T-helper 2 cell treated with Interferon-gamma antibody and Interleukin-4, amounts not matched to agents 5 μg/mL and 100 μg/mL, for 36 hours (primary cell): ENCODE measurements at places on chromosomes 4 and X.
A peak's percentile ranks its signal among the peaks of the same experiment; 100 is the strongest.

- no peak for DNase-seq
Observed at GRCh38 chr4:75718529-75718928, 5.8 kb upstream of the USO1 start.

DNA sequence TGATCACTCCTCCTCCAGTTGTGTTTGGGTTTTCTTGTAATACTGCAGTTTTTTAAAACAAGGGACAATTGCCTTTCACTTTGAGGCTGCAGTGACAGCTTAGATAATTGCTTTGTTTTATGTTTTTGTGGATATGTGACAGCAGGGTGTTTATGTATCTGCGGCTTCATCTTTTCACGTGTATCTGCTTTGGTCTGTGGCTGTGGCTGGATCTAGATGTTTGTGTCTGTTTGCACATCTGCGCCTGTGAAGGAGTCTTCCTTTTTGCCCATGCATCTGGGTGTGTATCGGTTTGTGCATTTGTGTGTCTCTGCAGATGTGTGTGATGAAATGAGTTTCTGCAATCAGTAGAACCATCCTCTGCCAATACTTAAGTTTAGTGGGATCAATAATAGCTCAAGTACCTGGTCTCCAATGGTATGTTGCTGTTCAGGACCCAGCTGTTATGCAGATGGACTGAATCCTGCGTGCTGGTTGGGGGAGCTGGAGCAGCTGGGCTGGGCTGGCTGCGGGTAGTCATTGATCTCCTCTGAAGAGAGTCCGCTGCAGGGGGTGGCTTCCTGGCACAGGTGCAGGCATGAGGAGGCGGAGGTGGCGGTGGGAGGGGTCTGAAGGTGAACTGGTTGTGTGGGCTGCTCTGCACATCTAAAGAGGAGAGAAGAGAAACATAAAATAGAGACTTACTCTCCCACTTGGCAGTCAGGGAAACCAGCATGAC lies 390.3 kb downstream of the SH2D1A start:
- DNase-seq: peak; percentile 10

DNA sequence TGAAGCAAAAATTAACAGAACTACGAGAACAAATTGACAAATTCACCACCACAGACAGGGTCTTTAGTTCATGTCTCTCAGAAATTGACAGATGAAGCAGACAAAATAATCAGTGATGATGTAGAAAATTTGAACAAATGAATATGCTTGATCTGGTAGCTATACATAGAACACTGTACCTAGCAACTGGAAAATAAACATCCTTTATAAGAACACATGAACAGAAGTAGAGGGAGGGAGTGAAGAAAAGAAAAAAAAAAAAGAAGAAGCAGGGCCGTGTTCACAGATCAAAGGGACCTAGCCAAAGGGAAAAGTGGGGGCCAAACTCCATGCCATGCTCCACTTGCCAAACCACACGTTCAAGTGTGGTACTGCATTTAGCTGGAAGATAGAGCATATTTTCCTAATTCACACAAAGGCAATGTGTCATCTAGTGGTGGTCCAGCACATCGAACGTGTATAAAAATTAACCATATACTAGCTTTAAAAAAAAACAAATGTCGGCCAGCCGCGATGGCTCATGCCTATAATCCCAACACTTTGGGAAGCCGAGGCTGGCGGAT lies 5.6 kb upstream of the THOC2 start:
- no peak for DNase-seq

DNA sequence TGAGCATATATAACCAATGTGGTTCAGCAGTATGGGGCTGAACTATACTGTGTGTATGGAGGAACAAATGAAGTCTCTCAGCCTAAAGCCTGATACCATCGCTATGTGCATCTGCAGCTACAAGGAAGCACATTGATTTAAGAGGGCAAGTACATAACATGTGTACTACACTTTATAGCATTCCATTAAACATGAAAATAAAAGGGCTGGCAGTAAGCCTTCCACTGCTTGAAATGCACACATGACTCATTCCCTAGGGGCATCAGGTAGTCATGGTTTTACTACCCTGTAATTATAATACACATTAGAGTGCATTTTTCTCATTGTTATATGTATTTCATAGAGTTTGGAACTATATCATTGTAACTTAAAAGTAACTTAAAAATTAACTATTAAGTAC lies 51.2 kb downstream of the SMARCA1 start:
- no peak for DNase-seq

DNA sequence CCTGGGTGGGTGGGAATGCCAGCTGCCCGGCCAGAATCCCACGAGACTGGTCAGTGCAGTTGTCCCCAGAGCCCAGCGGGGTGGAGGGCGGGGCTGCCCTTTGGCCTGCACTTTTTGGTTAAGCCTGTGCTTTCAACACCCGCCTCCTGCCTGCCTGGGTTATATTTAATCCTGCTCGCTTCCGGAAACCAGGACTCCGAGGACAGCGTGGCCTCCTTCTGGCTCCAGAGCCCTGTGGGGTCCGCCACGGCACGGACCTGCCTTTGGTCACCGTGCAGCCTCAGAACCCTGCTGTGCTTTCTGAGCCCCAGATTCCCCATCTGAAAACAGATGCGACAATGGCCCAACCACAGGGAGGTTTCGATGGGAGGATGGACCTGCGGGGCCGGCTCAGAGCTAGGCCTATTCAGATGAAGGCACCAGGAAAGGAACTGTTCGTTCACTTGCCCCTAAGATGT lies 29.4 kb upstream of the KIAA0232 start:
- no peak for DNase-seq

GRCh38 chrX:20032201-20032600 lies 41.3 kb upstream of the BCLAF3 start:
- DNase-seq: no peak

- DNase-seq: no peak
Observed at GRCh38 chr4:54152846-54153600, 53.1 kb downstream of the GSX2 start.

DNA sequence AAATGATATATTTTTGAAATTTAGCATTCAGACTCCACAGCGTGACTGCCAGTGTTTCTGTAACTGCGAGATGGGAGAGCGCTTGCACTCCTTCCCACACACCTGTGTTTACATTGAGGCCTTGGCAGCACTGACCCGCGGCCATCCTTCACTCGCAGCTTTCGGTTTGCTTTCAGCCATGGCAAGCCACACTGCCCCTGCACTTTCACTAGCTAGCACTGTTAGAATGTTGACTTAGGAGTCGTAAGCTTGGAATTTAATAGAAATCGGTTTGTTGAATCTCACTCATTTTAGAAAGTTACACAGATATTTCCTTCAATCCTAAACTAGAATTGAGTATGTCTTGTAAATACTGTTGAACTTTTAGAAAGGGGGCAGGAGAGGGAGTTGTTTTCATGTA lies 136.2 kb downstream of the CFAP299 start:
- DNase-seq: no peak

- DNase-seq: no peak
Observed at GRCh38 chr4:125938541-125938940, 623.8 kb downstream of the FAT4 start.

DNA sequence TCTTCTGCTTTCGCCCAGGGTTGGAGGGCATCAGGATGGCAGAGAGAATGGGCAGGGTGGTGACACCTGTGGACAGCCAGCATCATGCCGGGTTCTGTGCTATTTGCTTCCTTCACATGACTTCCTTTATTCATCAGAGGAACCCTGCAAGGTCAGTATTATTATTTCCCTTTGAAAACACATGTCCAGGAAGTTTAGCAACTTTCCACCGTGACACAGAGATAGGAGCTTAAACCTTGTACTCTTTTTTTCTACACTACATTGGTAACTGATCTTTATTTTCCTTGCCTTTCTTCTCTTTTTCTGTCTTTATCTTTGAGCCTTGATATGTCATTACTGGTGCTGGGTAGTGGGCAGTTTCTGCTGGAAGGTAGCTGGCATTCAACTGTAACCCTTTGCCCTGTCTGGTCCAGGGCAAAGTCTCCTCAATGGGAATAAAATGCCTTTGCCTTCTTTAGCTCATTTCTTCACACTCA lies 5.0 kb upstream of the MGST2 start:
- no peak for DNase-seq

GRCh38 chr4:16757080-16757521 lies 141.3 kb downstream of the LDB2 start:
- DNase-seq: no peak

DNA sequence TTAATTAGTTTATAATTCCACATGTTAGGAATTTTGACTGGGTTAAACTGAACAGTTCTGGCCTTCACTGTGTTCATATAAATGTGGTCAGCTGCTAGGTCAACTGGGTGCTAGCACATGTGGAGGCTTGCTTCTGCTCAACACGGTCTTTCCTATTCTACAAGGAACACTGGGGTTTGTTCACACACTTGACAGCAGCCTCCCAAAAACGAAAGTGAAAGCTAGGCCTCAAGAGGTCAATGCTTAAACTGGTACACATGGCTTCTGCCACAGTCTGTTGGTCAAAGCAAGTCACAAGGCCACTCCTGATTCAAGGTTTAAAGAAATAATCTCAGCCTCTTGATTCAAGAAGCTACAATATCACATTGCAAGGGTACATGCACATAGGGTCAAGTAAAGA lies 126.5 kb downstream of the QDPR start:
- DNase-seq: no peak

- DNase-seq: no peak
Observed at GRCh38 chrX:43333543-43333942, 322.6 kb upstream of the MAOA start.

- DNase-seq: no peak
Observed at GRCh38 chr4:152089584-152089983, 328.8 kb upstream of the GATB start.

DNA sequence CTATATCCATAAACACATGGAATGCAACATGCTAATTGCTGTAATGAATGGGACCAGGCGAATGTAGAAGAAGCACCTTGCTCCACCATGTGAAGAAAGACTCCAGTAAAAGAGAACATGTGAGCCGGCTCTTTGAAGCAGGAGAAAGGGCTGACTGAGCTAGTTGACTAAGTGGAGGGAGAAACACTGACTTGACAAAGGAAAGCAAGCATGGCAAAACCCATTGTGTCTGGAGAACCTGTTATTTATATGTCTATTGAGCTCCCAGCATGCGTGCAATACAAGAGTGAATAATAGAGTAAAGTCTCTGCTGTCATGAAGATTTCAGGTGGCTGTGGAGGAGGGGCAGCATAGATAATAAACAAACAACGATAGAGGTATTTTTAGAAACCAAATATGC lies 559.9 kb downstream of the RAB28 start:
- no peak for DNase-seq

DNA sequence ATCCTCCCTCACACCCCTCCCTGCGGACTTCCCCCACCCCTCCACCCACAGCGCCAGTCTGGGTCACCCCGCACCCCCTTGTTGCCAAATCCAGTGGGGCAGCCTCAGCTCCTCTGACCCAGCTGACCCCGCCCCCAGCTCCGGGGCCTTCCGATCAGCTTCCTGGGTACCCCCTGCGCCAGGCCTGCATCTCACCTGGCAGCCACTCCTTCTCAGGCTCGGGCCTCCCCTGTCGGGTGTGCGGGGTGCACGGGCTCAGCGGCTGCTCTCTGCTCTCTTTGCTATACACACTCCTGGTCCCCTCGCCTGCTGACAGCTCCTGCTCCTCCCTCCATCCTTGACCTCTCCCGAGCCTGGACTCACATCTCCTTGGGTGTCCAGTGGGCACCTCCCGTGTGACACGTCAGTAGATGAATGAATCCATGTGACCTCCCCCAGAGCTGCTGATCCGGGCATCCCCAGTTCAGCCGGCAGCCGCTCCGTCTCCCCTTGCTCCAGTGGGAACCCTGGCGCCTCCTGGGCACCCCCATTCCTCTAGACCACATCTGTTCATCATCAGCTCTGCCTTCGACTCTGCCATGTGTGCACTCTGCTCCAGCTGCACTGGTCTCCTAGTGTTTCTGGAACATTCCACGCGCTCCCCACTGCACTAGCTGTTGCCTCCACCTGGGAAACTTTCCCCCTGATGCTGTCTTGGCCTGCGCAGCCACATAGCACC lies 9.9 kb downstream of the CFAP99 start:
- no peak for DNase-seq

GRCh38 chr4:24094726-24095125 lies 204.9 kb upstream of the PPARGC1A start:
- no peak for DNase-seq

GRCh38 chr4:183097231-183098018 lies 1.6 kb upstream of the WWC2 start:
- DNase-seq: no peak

- DNase-seq: no peak
Observed at GRCh38 chrX:102129473-102129872, 4.0 kb downstream of the TCEAL2 start.

DNA sequence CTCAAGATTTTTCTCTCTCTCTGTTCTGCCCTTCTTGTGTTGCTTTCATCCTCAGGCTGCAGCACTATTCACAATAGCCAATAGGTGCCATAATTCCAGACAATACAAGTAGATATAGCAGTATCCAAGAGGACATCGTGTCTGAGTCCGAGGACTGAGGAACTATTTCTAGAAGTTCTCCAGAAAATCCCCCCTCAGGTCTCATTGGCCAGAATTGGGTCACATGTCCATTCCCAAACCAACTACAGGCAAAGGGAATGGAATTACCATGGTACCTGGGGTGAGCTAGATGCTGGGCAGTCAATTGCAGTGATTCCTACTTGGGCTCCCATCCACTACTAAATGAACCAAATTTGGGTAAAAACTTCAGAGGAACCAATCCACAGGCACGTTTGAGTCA lies 301.9 kb upstream of the RASGEF1B start:
- no peak for DNase-seq

DNA sequence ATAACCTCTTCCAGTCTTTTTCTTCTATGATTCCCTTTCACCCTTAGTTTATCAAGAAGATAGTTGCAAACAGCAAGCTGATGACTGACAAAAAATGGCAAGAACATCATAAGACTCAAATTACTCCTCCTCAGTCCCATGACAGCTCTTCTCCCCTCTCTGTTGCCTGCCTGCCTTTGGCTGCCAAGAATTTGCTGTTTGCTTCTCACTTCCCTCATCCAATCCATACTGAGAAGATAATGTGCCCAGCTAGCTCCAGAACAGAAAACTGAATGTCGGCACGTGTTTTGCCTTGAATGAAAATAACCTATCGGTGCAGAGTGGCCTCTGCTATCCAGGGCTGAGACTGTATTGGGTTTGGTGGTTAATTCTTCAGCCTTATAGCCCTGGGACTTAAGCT lies 192.1 kb downstream of the PPARGC1A start:
- DNase-seq: no peak

- DNase-seq: no peak
Observed at GRCh38 chr4:53620956-53621355, 29.7 kb upstream of the LNX1 start.

DNA sequence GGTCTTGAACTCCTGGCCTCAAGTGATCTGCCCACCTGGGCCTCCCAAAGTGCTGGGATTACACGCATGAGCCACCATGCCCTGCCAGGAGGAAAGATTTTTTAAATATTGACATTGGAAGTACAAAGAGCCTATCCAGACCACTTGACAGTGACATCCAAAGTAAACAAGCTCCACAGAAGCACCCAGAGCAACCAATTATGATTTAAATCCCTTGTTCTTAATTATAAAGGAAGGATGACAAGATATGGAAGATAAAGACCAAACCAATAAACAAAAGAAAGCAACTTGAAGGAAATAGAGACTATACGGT lies 27.7 kb upstream of the RPL34 start:
- DNase-seq: no peak

GRCh38 chrX:150370589-150371312 lies 7.6 kb downstream of the MAMLD1 start:
- DNase-seq: no peak

GRCh38 chr4:37742149-37742548 lies 56.0 kb upstream of the RELL1 start:
- DNase-seq: no peak

GRCh38 chr4:79763486-79764075 lies 309.4 kb downstream of the ANTXR2 start:
- no peak for DNase-seq

GRCh38 chr4:82864336-82864979 lies 26.5 kb downstream of the SEC31A start:
- DNase-seq: peak; percentile 37
